ENCODE measurements at places on chromosomes 1 and 21. TPM values are rescaled to one million over a fixed set of nuclear protein-coding genes. Genes with fewer than 3 reads are reported as not detected.

DNA sequence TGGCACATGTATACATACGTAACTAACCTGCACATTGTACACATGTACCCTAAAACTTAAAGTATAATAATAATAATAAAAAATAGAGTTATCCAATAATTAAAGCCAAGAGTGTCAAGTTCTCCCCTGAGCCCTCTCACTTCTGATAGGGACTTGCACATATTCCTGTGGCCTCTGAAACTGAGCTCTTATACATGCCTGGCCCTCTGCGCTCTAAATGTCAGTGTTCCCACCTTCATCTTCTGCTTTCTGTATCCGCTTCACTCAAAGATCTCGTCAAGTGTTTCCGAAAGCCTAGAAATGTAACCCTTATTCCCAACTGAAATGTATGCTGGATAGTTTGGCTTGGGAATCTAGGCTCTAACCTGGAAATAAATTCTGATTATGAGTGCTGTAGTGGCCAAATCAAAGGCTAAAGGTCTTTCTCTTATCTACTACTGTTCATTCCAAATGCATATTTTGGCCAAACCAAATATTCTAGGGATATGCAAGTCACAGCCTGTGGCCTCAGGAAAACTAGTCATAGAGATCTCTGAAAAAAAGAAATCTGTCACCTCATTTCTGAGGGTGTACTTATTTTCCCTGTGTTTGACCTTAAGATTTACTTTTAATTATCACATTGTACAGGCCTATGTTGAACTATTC lies 99.5 kb upstream of the LYPLAL1 start:
- DNase-seq, result no peak

GRCh38 chr1:223840254-223840653 lies 5.5 kb downstream of the TP53BP2 start:
- no peak for DNase-seq

RGSL1 gene
- total RNA-seq, result not detected

PRDM16 gene
- not detected for total RNA-seq

UMODL1 gene
- total RNA-seq, result 0.07 TPM

GRCh38 chr1:210817385-210818275 lies 316.3 kb downstream of the KCNH1 start:
- DNase-seq, result no peak

DNA sequence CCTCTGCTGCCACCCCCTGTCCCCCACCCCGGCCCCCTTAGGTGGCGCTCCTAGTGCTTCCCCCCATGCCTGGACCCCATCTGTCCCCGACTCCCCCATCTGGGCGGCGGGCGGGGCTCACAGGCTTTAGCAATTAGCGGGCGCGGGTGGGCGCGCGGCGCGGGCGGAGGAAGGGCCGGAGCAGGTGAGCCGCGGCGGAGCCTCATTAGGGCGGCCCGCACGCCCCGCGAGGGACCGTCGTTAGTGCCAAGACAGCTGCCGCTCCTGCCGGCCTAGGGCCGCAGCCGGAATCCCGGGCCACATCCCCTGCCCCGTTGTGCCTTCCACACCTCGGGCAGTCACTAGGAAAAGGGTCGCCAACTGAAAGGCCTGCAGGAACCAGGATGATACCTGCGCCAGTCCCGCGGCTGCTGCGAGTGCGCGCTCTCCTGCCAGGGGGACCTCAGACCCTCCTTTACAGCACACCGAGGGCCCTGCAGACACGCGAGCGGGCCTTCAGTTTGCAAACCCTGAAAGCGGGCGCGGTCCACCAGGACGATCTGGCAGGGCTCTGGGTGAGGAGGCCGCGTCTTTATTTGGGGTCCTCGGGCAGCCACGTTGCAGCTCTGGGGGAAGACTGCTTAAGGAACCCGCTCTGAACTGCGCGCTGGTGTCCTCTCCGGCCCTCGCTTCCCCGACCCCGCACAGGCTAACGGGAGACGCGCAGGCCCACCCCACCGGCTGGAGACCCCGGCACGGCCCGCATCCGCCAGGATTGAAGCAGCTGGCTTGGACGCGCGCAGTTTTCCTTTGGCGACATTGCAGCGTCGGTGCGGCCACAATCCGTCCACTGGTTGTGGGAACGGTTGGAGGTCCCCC lies 7.6 kb downstream of the OLIG2 start:
- no peak for DNase-seq

DNA sequence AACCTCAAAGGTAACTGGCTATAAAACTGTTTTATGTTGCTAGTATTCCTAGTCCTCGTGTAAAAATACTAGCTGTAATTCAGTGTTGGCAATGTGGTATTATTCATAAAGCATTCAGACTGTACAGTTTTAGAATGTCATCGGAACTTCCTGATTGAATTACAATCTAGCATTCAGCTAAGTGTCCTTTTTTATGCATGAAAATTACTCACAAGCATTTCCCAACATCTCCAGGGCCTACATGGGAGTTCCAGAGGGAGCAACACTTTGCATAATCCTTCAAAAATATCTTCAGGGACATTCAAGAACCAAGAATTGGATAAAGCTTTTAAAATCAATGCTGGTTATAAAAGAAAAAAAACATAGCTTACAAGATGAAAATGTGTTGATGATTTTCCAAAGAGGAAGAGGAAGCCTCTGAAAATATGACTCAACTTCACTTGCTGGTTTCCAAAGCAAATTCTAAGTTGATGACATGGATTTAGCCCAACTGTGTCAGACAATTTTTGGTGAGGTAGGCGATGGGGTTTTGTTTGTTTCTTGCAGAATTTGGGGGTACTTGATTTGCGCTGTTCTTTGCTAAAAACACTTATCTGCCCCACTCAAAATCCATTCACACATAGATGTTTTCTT lies 137.8 kb downstream of the SLC44A5 start:
- no peak for DNase-seq

GRCh38 chr1:20494609-20495311 lies 8.8 kb upstream of the CAMK2N1 start:
- DNase-seq, result no peak

DNA sequence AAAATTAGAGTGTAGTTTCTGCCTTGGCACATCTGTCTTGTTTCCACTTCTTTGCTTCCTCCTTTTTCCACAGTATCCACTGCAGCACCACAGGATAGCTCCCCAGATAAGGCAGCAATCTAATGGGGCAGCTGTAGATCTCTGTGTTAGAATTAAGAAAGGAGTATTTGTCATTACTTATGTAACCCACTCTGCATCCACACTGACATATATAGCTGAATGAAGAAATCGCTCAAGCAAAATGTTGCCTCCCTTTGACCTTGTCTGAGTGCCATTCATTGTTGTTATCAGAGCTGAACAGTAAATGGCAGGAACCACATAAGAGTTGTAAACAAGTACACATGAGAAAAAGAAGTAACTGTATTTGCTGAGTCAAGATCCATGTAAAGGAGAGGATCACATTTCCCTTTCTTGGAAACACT lies 45.9 kb upstream of the DPH5 start:
- DNase-seq, result no peak

LRRC71 gene
- not detected for total RNA-seq

- DNase-seq, result no peak
Measured at GRCh38 chr1:105419030-105419429, 1637.4 kb upstream of the PRMT6 start.

GRCh38 chr21:41752231-41752681 lies 14.6 kb downstream of the RIPK4 start:
- DNase-seq, result no peak

- no peak for DNase-seq
Measured at GRCh38 chr1:203041351-203041932, 15.2 kb downstream of the PPFIA4 start.

DNA sequence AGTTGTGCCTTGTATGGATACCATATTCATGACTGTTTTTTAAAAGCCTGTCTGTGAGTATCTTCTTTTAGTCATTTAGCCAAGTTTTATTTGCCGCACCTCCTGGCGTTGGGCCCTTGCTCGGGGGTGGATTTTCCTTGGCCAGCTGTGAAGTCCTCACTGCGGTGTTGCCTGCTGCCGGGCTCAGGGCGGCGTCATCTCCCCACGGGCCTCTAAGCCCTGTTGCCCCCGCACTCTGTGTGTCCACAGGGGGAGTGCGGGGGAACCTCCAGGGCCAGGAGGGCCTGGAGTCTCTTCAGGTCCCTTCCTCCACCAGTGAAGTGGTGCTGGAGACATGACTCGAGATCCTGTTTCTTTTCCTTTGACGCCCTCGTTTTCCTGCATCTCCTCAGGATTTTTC lies 65.8 kb upstream of the DIP2A start:
- no peak for DNase-seq

DNA sequence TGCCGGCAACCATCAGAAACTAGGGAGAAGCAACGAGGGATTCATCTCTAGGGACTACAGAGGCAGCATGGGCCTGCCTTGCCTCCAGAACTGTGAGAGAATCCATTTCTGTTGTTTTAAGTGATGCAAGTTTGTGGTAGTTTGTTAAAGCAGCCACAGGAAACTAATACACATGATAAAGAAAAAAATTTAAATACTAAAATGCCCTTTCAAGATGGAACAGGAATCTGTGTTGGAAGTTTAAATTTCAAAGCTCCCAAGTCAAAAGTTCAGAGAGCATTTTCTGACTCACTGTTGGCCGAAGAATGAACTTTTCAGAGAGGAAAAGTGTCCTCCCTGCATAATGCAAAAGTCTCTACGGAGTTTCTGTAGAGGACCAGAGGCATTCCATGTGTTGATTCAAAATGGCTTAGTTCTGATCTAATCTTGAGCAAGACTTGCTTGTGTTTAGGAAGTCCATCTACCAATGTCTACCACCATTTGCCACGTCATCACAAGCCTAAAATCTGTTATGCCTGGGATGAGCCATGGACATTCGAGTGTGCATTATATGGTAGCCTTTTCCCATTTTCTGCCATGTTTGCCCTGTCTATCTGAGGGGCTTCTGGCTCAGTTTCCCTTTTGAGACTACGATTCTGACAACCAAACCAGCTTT lies 22.4 kb upstream of the ARHGAP29 start:
- DNase-seq, result no peak

DNA sequence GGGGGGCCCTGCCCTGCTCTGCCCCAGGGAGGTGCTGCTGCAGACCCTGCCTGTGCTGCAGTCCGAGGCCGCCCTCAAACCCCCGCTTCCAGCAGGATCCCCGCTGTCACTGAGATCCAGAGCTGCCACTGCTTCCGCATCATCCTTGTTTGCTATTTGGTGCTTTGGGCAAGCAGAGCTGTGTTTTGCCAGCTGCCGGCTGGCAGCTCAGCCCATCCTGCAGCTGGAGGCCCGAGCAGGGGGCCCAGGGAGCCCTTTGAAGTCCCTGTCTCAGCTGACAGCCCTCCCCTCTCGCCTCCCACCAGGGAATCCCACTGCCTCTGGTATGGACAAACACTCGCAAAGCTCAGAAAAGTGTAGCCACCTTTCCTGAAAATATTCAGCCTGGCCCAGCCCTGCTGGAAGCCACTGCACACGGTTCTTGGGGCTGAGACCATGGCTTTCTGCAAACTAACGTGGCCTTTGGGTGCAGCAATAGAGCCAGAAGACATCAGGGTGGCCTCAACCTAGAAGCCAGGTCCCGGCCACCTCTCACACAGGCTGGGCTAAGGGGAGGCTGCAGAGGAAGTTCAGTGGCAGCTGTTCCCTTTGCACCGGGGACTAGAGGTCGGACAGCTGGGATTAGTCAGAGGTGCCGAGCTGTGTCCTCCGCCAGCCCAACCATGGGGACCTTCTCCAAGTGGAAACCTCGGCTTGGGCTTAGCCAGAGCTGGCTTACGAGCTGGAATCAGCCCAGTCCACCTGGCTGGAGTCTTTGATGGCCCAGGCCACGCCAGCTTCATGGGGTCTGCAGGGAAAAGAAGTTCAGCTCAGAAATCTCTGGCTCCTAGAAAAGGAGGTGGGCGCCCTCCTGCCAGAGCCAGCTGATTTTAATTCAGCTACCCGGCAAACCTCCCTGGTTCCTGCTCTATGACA lies 107.1 kb downstream of the SPSB1 start:
- no peak for DNase-seq

- no peak for DNase-seq
Measured at GRCh38 chr1:70666381-70667140, 255.5 kb downstream of the CTH start.

EPS8L3 gene
- total RNA-seq, result not detected

GRCh38 chr1:18452550-18452949 lies 28.2 kb upstream of the KLHDC7A start:
- no peak for DNase-seq

UBE2U gene
- total RNA-seq, result not detected

GRCh38 chr1:86200901-86201300 lies 44.3 kb upstream of the COL24A1 start:
- DNase-seq, result no peak

RYR2 gene
- total RNA-seq, result 0.13 TPM

DNA sequence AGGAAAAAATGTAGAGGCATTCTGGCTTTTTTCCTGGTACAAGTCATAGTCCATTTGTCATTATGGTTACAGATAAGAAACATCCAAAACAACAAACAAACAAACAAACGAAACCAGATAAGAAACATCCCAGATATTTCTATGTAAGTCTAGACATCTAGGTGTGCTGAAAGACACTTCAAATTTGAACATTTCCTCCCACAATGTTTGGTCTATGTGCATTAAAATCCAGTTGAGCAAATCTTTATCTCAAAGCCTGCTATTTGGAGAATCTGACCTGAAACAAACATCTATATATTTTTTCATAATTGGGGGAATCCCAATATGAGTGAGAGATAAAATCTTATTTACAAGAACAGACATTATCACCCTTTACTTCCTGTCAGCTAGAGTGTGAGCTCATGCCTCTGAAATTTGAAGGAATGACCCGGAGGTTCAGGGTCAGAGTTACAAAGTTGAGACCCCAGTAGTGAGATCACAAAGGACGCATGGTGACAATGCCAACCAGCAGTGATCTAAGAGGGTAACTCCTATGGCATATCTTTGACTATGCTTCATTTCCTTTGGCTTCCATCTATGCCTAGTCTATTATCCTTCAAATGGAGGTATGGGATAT lies 182.9 kb upstream of the ATP1B1 start:
- DNase-seq, result no peak

TDRD10 gene
- not detected for total RNA-seq

DNA sequence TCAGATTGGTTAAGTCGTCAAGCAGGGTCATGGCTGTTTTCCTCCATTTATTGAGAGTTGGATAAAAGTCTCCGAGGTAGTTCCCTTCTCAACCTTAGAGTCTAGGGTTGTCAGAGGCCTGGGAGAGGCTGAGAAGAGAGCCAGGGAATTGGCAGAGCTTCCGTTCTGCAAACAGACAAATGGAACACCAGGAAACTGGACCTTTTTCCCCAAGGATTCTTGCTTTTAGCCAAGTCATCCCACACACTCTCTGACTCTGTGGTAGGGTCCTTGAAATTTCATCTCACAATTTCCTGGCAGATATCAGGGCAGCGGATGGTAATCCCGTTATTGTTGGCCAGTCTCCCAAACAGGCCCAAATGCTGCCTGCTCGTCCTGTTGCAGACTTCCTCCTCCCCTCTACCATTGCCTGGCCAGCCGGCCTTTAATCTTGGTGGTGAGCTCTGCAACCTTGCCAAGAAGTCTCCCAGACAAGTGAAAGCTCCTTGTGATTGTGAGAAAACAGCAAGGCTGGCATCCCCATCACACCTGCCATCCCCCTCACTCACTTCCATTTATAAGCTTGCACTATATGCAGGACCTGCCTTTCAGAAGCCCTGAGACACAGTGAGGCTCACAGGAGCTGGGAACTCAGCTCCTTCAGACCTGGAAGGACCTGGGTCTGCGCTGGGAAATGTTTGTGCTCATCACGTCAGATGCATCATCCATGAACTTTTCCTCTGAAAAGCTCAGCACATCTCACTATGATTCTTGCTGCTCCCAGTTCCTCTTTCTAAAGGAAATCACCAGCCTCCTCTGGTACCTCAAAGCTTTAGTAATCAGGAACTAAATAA lies 13.7 kb upstream of the SRP9 start:
- no peak for DNase-seq
